ENCODE measurements at places on chromosomes 2 and 18.

- DNase-seq: no peak
Observed at GRCh38 chr2:121333834-121334558, 49.0 kb upstream of the TFCP2L1 start.

- DNase-seq: no peak
Observed at GRCh38 chr2:219484343-219485200, 14.1 kb upstream of the GMPPA start.

DNA sequence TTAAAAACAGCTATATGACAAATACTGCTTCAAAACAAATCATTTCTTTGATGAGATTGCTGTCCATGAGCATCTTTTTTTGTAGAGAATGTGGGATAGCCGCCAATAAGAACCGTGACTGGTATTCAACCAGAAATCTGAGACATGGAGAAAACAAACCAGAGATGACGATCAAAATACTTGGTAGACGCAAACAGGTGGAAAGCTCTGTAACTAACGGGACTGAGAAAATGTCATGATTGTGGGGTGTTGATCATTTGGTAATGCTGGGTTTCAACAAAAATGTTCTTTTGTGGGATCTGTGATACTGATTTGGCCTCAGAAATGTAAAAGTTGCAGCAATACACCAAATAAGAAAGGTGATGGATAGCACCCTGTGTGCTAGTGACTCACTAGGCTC lies 364.8 kb downstream of the NYAP2 start:
- no peak for DNase-seq

GRCh38 chr2:52070665-52071064 lies 1038.7 kb upstream of the NRXN1 start:
- DNase-seq: no peak

DNA sequence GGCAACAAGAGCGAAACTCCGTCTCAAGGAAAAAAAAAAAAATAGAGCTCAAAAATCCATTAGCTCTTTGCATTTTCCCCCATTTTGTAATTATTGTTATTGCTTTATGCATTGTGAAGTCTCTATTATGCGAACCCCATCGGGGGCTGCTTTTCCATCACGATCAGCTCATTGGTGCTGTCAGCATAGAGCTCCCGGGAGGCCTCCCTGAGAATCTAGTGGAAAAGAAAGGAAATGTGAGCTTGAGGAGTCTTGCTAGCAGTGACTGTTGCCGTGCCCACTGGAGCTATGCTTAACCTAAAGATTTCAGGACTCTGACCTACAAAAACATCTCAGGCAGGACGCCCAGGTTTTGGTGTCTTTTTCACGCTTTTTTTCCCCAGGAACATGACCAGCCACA lies 102.6 kb upstream of the NDUFV2 start:
- no peak for DNase-seq

DNA sequence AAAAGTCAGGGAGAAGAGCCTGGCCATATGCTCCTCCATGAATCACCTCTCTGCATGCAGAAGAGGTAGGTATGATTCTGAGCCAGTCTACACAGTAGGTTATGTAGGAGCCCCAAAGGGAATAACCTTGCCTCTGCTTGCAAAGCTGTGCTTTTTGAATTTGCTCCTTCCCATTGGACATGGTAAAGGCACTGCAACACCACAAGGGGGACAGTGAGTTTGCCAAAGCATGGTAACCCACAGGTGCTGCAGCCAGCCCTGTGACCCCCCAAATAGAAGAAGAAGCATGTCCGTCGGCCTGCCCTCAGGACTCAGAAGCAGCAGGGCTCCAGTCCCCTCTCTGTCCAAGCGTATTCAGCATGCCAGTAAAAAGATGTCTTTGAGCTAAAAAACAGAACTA lies 51.0 kb upstream of the BCL2L11 start:
- DNase-seq: no peak

DNA sequence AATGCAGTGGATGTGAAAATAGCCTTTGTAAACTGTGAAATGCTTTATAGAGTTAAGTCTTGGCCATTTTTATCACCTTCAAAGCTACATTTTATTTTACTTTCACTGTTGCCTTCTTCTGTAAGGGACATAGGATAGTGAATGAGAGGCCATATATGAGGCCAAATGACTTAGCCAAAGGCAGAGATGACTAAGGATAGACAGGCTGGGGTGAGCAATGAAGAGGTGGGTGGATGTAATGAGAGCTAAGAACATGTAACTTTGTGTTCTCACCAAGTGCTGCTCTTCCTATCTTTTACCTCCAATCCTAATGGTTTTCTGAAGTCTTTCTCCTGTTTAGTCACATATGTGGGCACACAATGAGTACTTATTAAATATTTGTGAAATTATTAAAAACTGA lies 101.9 kb downstream of the MBD5 start:
- DNase-seq: no peak

DNA sequence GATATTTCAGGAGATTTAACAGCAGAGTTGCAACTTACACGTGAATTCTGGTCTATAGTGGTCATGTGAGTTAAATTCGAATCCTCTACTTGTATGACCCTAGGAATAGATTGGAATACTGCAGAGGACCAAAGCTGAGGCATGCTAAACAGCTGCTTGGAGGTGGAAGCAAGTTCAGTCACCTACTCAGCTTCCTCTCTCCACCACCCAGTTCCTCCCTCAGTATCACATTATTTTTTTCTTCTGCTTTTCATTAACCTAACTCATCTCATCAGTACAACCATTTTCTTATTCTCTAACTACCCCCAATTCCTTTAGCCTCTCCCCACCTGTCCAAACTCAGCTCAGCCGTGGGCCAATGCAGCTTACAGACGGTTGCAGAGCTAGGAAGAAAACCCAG lies 385.5 kb downstream of the SETBP1 start:
- DNase-seq: no peak

DNA sequence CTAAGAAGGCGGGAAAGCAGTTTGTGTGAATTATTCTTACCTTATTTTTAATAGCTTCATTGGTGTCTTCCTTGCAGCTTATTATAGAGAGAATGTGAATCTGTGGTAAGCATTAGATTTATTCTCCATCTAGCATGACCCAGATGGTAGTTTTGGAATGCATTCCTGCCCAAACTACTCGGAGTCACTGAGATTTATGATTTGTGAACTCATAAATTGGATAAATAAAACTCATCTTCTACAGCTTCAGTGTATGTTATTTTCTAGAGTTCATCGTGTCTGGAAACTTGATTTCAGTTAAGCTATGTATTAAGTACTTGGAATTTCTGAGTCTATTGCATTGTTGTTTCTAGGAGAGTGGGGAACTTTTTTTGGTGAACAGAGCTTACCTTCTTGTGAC lies 170.5 kb downstream of the FAM210A start:
- no peak for DNase-seq

GRCh38 chr2:102193074-102193473 lies 6.3 kb downstream of the IL1RL2 start:
- DNase-seq: no peak

GRCh38 chr2:11508279-11508678 lies 25.6 kb upstream of the GREB1 start:
- DNase-seq: no peak

GRCh38 chr2:240921311-240921994 lies 15.3 kb downstream of the CROCC2 start:
- peak; percentile 67 for DNase-seq

DNA sequence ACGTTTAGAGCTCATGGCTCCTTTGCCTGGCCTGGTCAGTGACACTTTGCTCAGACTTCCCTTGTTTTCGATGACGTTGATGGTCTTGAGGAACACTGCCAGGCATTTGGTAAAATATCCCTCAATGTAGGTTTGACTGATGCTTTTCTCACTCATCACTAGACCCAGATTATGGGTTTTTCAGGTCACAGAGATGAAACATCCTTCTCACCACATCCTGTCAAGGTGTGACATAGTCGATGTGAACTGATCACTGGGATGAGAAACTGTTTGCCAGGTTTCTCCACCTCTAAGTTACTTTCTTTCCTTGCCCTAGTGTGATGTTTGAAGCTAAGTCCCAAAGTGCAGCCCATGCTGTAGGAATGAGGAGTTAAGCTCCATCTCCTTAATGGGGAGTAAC lies 81.5 kb downstream of the AFF3 start:
- DNase-seq: no peak

GRCh38 chr2:85957256-85957655 lies 68.5 kb upstream of the ST3GAL5 start:
- DNase-seq: no peak

DNA sequence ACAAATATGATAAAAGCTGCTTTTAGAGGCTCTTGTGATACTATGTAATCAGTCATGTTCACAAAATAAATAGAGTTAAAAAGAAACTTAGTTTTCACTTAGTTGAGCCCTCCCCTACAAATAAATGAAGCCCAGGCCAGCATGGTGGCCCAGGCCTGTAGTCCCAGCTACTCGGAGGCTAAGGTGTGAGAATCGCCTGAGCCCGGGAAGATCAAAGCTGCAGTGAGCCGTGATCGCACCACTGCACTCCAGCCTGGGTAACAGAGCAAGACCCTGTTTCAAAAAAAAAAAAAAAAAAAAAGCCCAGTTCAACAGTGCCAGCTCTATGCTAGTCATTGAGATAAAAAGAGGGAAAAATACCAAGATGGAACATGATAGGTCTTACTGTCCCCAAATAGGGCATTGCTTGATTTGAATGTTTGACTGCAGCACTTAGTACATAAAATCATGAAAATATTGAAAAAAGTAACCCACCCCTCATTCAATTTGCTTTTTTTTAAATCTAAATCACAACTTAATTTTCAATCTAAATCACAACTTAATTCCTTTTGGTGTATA lies 1.5 kb downstream of the ASNSD1 start:
- no peak for DNase-seq

GRCh38 chr2:17135619-17136018 lies 382.6 kb downstream of the RAD51AP2 start:
- DNase-seq: no peak

DNA sequence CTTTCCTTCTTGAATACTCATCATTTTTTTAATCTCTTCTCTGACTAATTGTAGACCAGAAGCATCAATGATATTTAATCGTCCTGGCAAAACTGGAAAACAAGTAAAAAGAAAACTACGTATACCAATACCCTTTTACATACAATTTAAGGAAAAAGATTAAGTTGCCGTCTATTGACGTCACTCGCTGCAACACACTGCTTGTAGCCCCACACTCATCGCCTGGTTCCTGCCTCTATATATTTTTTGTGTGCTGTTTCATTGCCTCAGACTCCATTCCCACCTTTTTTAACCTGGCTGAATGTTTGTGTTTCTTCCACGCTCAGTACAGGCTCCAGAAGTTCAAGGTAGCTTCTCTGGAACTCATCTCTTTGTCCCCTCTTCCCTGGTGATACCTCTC lies 536.2 kb downstream of the METTL4 start:
- DNase-seq: no peak

DNA sequence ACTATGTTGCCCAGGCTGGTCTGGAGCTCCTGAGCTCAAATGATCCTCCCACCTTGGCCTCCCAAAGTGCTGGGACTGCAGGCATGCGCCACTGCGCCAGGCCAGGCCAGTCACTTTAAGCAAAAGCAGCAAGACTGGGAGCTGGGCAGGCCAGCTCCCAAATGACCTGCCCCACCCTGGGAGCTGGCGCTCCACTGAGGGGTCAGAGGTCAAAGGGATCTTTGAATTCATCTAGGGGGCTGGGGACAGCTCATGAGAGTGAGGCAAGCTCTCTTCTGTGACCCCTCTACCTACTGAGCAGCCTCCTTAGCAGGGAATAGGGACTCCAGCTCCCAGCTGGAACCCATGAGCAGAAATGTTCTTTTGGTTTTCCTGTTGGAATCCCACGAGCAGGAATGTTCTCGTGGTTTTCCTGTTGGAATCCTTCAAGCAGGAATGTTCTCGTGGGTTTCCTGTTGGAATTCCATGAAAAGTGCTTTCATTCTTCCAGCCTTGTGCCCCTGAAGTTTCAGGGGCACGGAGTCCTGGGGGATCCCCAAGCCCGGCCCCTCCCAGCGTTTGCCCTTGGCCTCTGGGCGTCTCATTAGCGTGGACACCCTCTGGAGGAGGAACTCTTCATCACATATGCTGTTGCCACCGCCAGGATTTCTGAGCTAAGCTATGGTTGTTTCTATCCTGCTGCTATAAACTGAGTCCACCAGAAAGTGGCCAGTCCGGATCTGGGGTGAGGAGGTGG lies 162.0 kb upstream of the HAAO start:
- no peak for DNase-seq

- DNase-seq: no peak
Observed at GRCh38 chr2:190216829-190217228, 102.8 kb downstream of the HIBCH start.

- DNase-seq: no peak
Observed at GRCh38 chr18:13501543-13501887, 224.8 kb downstream of the FAM210A start.

DNA sequence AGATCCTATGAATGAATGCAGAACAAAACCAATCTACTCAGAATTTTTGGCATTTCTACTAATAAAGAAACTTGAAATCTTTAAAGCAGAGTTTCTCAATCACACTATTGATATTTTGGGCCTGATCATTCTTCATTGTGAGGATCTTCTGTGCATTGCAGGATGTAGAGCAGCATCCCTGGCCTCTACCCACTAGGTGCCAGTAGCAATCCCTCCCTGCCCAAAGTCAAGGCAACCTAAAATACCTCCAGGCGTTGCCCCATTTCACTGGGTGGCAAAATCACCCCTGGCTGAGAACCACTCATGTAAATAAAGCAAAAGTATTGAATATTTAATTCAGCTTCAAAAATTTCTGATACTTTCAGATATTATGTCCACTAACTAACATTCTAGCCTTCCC lies 213.0 kb downstream of the SP3 start:
- no peak for DNase-seq

DNA sequence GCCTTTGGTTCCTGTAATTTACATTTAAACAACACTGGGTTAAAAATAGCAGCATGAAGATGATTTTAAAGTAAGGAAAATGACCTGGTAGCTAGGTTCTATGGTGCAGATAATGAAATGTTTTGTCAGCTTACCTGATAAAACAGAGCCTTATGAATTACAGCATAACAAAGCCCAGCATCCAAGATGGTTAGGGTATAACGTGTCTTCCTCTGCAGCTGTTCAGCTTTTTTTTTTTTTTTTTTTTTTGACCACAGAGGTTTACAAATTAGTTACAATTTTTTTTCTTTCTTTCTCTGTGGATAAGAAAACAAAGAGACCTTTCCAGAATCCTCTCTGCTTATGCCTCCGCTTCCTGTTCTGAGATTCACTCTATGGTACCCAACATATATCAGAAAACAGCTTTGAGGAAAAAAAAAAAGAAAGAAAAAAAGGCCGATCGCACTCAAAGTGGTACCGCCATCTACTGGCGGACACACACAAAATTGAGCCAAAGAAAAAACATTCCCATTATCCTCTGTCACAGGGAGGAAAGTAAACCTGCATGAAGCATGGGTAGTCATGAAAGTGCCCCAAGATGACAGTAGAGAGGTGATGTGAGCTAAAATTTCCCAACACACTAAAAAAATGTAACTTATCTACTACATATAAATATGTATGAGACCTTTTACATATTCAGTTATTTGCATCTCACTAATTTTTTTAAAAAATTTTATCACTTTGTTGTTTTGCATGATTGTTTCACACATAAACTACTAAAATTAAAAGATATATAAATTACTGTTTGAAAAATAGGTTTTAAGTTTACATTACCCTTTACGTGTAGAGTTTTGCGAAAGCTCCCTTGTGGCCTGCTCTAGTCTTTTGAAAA lies at the start of gene SCN3A:
SCN3A (minus strand) TSS at position 362 of the 871 bp plus-strand sequence. CDS start 27,656 bp downstream, outside the sequence.
- DNase-seq: no peak
